NCI-H748 treated with DMSO at 0.1 percent for 48 hours (cell line): ENCODE measurements at places on chromosomes 5 and 9.
A peak's percentile ranks its signal among the peaks of the same experiment; 100 is the strongest.

- DNase-seq, result no peak
These were observed 265.0 kb upstream of the ZNF608 start for GRCh38 chr5:125011419-125011818.

DNA sequence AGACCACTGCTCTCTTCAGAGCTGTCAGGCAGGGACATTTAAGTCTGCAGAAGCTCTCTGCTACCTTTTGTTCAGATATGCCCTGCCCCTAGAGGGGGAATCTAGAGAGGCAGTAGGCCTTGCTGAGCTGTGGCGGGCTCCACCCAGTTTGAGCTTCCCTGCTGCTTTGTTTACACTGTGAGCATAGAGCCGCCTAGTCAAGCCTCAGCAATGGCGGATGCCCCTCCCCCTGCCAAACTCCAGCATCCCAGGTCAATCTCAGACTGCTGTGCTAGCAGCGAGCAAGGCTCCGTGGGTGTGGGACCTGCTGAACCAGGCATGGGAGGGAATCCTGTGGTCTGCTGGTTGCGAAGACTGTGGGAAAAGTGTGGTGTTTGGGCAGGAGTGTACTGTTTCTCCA, 59.9 kb downstream of the CAVIN4 start:
- DNase-seq, result no peak

DNA sequence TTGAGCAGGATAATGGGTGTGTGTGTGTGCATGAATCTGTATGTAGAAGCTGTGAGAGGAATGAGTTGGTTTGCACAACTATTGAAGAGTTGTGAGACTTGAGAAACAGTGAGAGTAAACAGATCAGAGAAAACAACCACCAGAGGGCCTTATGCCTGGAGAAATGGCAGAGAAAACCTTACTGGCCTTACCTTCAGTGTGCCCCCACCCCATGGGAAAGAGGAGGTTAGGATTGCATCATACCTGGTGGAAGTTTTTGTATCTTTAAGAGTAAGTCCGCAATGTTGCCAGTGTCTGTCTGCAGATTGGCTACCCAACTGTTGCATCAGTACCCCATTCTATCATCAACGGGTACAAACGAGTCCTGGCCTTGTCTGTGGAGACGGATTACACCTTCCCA, 1909.4 kb upstream of the WWC1 start:
- DNase-seq, result no peak

GRCh38 chr9:135990468-135991429, 29.6 kb upstream of the UBAC1 start:
- no peak for DNase-seq

DNA sequence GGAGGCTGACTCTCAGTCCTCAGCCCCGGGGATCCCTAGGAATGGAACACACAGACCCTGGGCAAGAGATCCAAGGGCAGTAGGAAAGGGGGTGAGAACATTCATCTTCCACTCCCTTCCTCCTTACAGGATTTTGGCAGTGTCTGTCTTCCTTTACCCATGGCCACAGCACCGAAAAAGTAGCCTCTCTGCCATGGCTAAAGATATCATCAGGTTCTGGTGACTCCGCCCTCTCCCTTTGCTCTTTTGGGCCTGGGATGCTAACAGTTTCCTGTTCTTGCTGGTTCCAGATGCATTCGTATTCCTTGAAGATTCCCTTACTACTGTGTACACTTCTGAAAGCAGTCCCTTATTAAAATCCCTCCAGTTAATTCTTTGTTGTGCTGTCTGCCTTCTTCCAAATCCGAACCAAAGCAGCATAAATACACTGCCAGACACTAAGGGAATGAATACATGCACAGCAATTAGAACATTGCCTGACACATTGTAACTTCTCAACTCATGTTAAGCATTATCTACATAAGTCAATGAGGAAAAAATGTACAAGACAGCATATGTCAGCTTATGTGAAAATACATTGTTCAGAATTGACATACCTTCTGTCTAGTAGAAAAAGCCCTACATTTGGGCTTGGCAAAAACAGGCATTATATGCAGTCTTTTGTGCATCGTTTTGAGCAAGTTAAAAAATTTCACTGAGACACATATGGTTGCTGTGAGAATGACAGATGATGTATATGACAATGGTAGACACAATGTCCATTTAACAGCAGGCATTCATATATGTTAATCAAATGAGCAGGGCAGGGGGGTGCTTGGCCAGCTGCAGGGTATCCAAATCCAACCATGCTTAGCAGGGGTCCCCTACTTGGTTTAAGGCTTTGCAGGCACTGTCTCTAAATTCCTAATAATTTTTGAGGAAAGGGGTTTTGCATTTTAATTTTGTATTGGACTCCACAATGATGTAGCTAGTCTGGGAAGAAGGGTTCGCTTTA, 58.8 kb upstream of the RAI14 start:
- no peak for DNase-seq

GRCh38 chr5:32505756-32506155, 61.2 kb upstream of the ZFR start:
- no peak for DNase-seq

DNA sequence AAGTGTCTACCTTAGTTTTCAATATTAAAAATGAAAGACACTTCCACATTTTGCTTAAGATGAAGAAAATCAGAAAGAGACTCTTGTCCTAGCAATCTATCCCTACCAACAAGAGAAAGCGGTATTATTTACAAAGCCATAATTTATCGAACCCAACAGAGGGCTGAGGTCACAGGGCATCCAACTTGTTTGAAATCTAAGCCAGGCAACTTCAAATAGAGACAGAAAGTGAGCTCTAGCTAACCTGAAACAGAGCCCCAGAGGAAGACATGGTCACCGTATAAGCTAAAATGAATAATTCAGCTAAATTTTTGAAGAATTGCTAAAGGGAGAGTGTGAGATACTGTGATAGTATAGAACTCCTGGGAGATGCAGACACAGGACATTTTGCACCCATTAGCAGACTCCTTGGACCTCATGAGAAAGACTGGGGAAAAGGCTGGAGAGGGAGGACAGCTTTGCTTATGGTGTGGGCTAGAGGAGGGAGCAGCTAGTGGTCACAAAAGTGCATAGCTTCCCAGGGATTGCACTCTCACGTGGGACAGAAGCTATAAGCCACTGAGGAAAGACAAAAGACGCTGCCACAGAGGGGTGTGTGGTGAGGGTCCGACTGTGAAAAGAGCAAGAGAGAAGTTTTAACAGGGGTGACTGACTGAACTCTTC, 624.2 kb upstream of the GRIN3A start:
- DNase-seq, result no peak

- DNase-seq, result no peak
These were observed 22.7 kb upstream of the SMIM23 start for GRCh38 chr5:171762903-171763302.

- no peak for DNase-seq
These were observed 132.7 kb downstream of the ANXA1 start for GRCh38 chr9:73284377-73284776.

- DNase-seq, result no peak
These were observed 101.6 kb downstream of the FOXD1 start for GRCh38 chr5:73346878-73347408.

GRCh38 chr9:98972716-98973115, 29.0 kb downstream of the COL15A1 start:
- no peak for DNase-seq

DNA sequence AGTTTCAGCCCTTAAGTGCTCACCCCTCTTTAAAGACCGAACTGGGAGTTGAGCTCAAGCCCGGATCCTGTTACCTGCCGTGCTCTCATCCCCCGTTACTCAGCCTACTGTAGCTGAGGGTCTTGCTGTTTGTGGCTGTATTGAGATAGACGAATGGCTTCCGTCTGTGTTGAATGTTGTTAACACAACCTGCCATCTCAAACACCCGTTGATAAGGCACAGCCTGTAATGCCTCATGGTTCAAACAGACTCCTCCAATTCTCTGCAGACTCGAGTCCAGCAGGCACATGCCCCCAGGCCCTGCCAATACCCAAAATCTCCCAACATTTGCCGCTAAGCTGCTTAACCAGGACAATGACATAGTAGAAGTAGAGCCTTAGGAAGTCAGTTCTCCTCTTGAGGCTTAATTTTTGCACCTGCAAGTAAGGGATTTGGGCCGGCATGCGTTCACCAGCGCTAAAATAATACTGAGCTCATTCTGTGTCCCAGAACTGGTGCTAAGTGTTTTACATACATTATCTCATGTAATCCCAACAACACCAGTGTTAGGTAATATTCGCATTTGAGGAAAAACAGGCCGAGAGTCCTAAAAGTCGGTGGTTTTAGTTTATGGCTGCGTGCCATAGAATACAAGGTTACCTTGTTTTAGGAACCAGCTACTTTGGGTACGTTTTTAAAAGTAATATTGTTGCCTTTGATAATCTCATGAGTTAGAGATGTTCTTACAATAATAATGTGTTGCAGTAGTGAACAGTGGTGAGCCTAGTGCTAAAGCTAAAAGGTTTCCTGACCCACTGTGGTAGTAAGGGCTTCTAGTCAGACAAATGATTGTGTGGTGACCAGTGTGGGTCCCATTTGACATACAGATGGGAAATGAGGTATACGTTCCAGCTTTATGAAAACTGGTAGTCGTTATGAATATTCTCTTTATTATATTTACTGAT, 1.5 kb upstream of the RFX3 start:
- peak; percentile 77 for DNase-seq

GRCh38 chr5:31221001-31221400, 27.5 kb downstream of the CDH6 start:
- no peak for DNase-seq

DNA sequence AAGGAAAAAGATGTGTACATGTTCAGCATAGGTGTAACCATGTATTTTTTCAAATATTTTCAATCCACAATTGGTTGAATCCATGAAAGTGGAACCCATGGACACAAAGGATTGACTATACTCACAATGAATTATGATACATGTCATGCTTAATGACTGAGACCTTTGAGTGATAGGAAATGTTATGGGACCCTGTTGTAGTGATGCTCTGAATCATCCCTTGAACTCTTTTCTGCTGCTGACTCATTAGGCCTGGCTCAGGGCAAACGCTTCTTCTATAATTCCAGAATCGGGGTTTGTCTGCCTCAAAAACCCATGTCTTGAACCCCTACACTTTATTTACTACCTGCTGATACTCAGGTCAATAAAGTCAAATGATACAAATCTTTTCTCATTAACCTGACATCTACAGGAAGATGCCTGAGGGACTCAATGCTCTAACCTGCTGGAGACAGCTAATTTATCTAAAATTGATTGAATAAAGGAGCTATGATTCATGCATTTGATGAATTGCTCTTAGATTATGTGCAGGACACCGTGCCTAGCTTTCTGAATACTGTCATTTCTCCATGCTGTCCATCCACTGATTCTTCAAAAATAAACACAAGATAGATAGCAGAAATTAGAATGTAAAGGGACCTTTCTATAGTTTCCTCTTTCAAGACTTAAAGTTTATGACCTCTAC, 260.1 kb downstream of the PRELID2 start:
- no peak for DNase-seq

DNA sequence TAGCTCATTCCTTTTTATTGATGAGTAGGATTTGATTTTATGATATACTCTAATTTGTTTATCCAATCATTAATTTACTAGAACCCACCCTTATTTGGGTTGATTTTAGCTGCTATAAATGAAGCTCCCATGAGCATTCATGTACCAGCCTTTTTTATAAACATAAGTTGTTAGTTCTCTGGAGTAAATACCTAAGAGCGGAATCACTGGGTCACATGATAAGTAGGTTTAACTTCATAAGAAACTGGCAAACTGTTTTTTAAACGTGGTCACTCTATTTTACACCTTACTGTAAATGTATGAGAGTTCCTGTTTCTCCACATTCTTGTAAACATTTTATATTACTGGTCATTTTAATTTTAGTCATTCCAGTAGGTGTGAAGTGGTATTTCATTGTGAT, 364.6 kb downstream of the NPR3 start:
- DNase-seq, result no peak

- DNase-seq, result no peak
These were observed 606.1 kb downstream of the KIF4B start for GRCh38 chr5:155619688-155620087.

DNA sequence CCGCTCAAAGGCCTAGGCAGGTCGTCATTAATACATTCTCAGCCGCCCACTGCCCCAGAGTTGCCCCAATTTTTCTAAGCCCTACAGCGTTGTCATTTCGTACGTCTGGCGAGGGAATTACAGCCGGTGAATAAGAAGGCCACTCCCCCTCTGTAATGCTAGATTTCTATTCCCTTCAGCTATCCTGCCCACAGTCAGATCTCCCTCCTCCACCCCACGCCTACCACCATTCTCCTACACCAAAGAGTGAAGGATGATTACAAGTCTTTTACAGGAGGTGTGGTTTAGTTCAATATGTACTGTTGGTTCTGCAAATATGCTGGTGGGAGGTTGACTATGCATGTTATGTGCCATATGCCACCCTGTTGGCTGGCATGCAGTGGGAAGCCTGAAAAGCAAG, 83.7 kb upstream of the SMIM15 start:
- DNase-seq, result peak; percentile 14

DNA sequence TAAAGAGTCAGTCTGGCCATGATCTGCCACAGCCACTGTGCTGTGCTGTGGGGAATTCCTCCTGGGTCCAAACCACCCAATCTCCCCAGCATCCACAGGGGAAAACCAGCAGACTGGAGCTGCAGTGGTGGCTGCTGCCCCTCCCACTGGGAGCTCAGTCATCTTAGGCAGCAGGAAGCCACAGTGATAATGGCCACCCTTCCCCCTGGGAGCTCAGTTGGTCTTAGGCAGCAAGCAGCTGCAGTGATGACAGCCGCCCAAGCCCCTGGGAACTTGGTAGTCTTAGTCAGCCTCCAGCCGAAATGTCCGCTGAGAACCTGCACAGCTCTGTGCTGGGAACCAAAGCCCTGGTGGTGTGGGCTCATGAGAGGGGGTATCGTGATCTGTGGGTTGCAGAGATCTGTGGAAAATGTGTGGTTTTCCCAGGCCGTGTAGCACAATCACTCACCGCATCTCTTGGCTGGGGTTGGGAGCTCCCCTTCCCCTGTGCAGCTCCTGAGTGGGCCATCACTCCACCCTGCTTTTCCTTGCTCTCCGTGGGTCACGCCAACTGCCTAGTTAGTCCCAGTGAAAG, 38.4 kb upstream of the SMIM15 start:
- DNase-seq, result no peak

GRCh38 chr5:53405396-53405795, 75.0 kb upstream of the FST start:
- DNase-seq, result no peak

GRCh38 chr5:139385061-139386049, 2.3 kb upstream of the SLC23A1 start:
- no peak for DNase-seq

- DNase-seq, result no peak
These were observed 40.6 kb upstream of the CPLX2 start for GRCh38 chr5:175830586-175831300.

DNA sequence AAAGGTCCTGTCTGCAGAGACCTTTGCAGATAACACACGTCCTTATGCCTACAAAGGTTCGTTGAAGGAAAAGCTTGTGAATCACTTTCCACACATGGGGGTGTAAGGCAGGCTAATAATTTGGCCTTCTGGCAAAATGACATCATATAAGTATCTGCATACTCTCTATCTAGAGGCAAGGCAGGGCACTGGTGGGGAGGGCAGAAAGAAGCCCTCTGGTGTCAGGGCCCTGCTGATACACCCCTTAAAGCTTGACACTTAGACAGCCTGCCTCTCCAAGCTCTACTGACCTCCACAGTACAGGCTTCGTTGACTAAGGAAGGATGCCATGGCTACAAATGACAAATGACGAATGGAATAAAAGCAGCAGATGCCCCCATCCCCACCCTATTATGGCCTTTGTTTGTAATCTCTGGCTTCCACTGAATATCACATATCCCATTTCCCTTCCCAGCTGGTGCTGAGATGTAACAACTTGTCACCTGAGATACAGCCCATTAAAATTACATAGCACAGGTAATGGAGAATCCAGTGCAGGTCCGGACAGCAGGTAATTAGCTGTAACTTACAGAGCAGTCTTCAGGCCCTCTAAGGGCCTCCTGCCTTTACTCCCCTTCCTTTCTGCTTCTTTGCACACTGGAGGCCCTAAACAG, 76.9 kb upstream of the IFNK start:
- peak; percentile 63 for DNase-seq
